ENCODE measurements at places on chromosomes 7 and 10. TPM values are rescaled to one million over a fixed set of nuclear protein-coding genes. Genes with fewer than 3 reads are reported as not detected.

ERVW-1 gene
- total RNA-seq, result not detected

PTF1A gene
- not detected for total RNA-seq

DNA sequence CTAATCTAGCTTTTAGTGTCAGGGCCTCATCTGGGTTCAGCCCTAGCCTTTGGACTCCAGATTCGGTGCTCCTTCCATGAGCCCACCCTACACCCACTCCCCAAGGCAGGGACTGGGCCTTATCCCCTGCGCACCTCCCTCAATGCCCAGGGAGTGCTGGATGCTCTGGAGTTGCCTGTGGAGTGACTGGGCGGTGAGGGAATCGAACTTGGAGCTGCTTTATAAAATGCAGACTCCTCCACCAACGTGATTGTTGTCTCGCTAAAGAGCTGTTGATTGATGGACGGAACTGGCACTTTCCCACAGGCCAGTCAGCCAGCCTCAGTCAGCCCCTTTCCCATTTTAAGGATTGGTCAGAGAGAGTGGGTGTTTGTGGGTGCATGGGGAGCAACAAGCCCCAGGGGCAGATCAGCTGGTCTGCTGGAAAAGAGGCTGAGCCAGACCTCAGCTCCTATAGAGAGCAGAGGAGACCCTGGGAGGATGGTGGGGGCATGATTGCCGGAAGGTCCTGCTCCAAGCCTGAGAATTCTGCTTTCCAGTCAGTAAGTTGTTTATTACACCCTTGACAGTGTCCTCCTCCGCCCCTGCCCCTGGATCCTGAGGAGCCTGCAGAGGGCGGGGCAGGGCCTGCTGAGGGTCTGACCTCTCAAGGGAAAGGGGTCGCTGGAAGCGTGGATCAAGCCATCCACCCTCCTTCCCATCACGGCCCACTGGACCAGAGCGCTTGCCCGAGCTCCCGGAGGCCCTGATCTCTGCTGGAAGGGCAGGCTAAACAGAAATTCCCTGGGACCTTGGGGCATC lies 16.7 kb downstream of the UNC5B start:
- DNase-seq, result no peak

PSD gene
- 26.1 TPM for total RNA-seq

- DNase-seq, result no peak
Measured at GRCh38 chr7:136441835-136442234, 426.6 kb upstream of the CHRM2 start.

- DNase-seq, result no peak
Measured at GRCh38 chr7:117803476-117803875, 69.8 kb downstream of the CTTNBP2 start.

- no peak for DNase-seq
Measured at GRCh38 chr7:113394856-113395255, 276.5 kb upstream of the SMIM30 start.

- DNase-seq, result peak; percentile 86
Measured at GRCh38 chr7:100803398-100804161, 23.7 kb downstream of the EPHB4 start.

ACTL6B gene
- 0.42 TPM for total RNA-seq

FBXO24 gene
- 0.58 TPM for total RNA-seq

- DNase-seq, result no peak
Measured at GRCh38 chr10:84837877-84838276, 509.5 kb downstream of the CCSER2 start.

GRCh38 chr10:43408331-43408709 lies 666 bp downstream of the HNRNPF start:
- DNase-seq, result no peak

DNA sequence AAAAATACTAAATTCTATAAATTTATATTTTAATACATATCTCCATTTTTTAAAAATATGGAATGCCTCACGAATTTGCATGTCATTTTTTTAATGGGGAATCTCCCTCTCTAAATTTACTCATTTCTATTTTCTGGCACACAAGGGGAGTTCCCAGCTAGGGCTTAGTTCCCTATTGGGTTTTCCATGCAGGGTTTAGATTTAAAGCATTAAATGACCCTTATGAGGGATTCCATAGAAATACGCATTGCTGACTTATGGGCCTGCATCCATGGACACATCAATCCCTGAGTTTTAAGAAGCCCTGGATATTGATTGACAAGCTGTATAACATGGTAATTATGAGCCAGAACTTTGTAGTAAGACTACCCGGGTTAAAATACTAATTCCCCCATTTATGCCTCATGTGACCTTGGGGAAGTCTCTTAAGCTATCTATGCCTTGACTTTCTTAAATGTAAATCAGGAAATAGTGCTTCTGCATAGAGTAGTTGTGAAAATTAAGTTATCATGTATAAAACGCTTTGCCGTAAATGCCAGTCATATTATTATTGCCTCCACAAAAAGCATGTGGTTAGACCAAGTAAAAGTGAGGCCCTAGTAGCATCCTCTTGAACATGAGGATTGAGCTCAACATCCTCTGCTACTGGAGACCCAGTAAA lies 78.8 kb upstream of the ANKRD1 start:
- DNase-seq, result no peak

- DNase-seq, result peak; percentile 28
Measured at GRCh38 chr7:30797176-30798040, 26.2 kb downstream of the MINDY4 start.

MET gene
- total RNA-seq, result 41.2 TPM

GRCh38 chr10:112649006-112649821 lies 202.2 kb downstream of the VTI1A start:
- no peak for DNase-seq

- DNase-seq, result peak; percentile 26
Measured at GRCh38 chr10:90592638-90593302, 265.1 kb downstream of the HTR7 start.
